ENCODE measurements at places on chromosomes 11 and 22. TPM values are rescaled to one million over a fixed set of nuclear protein-coding genes. Genes with fewer than 3 reads are reported as not detected.

Gene OR9G1
- total RNA-seq, result not detected

Gene P2RX6
- total RNA-seq, result 0.29 TPM

Gene UEVLD
- total RNA-seq, result 19.5 TPM

Gene MISFA
- total RNA-seq, result 1.6 TPM

Gene CCDC117
- 8.2 TPM for total RNA-seq

Gene RIBC2
- 2.4 TPM for total RNA-seq

Data from A549 treated with AZD2906 at 1 μM for 4 hours (cell line).